MV-4-11 (cell line): ENCODE measurements at places on chromosomes 7 and 10.

DNA sequence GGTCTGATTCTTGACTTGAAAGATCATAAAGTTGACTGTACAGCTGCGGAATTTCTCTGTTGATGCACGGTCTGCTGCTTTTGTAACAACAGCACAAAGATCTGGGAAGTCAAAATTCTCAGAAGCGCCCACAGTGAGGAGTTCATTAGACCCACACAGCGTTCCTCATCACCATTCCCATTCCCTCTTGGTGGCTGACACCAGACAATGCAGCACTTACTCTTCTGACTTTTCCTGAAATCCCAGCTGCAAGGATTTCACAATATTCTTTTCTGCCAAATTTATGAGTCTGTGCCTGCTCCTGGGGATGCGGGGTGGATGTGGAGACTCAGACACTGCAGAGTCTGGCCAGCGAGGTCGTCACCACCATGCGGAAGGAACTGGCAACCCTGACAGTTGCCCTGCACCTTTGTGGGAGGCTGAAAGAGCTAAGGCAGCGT is 233.9 kb downstream of the FANK1 start:
- DNase-seq: no peak

- DNase-seq: no peak
These were observed 41.3 kb upstream of the ARL4A start for GRCh38 chr7:12646139-12646538.

- no peak for DNase-seq
These were observed 104.3 kb downstream of the MARCHF5 start for GRCh38 chr10:92395271-92395670.

- no peak for DNase-seq
These were observed 579.2 kb upstream of the MGMT start for GRCh38 chr10:128887856-128888255.

DNA sequence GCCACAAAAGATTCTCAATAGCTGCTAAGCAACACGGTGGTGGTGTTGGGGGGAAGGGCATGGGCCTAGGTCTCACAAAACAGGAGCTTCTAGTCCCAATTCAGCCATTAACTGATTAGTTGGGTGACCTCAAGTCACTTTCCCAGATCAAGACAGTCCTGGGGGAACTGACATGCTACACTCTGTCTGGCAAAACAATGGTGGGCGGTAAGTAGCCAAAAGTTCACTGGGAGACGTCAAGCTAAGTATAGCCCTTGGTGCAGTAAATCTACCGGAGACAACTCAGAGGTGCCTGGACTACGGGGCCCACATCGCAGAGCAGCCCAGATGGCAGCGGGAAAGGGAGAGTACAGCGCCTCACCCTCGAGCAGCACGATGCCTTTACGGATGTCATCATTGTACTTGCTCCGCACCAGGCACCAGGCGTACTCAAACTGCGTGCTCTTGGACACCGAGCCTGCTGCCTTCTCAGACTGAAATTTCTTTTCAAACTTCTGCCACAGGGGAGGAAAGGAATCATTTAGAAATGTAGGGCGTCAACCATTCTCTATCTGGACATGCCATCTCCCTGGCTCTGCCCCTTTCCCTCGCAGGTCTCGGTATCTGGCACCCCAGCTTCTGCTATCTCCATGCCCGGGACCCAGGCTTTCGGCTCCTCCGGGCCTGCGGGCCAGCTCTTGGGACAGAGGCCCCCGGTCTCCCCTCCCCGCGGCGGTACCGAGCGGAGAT is 1.1 kb downstream of the FIS1 start:
- peak; percentile 30 for DNase-seq

GRCh38 chr10:58517491-58518355 is 5.1 kb downstream of the BICC1 start:
- DNase-seq: no peak

GRCh38 chr10:117454502-117454901 is 79.3 kb upstream of the PDZD8 start:
- peak; percentile 77 for DNase-seq

DNA sequence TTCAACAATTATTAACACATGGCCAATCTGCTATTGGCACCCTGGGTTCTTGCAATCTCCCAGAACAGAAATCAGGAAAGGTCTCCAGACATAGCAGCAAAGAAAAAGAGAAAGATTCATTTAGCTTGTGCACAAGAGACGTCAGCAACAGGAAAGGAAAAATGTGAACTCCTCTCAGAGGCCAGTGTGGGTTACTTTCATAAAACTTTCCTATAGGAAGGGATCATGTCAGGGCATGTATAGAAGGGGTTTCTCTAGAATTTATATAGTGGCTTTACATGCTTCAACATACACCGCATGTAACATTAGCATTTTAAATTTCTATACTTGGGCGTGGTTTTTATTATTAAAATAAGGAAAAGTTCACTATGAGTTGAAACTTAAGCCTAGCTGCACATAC is 725.1 kb downstream of the SORCS1 start:
- no peak for DNase-seq

GRCh38 chr7:55120074-55120473 is 101.3 kb downstream of the EGFR start:
- DNase-seq: no peak

DNA sequence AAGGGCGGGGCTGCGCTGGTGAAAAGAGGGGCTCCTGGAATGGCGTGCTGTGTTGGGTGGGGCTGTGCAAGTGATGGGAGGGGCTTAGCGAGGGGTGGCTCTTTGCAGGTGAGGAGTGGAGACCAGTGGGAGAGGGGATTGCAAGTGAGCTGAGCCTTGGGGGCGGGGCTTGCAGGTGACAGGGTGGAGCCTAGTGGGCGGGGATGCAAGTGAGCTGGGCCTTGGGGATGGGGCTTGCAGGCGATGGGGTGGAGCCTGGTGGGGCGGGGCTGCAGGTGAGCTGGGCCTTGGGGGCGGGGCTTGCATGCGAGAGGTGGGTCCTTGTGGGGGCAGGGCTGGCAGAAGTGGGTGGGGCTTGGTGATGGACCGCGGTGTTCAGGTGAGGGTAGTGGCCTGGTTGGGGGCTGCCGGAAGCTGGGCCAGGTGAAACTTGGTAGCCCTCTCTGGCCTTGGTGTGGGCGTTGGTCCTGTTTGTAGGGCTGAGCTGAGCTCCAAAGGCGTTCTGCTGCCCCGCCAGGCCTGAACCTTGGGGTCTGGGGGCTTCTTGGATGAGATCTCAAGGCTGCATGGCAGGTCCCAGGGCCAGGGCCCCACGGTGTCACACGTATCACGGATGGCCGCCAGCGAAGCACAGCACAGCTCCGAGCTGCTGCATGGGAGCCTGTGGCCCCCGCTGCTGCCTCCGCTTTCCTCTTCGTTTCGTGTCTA is 743 bp upstream of the PITRM1 start:
- DNase-seq: no peak

DNA sequence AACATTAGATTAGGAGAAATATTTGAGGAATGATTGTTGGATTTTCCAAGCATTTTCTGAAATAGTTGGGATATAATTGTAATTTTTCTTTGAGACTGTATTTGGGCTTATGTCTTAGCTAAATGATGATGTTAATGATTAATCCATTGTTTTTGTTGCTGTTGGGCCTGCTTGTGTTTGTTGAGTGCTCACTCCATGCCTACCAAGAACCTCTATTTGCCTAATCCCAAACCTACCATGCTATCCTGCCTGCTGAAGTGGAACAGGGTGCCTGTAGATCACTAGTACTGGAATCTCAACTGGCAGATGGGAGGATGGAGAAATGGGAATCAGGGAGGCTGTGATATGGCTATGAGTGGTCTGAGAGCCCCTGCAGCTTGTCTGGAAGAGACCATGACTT is 565.5 kb downstream of the SORCS3 start:
- no peak for DNase-seq

DNA sequence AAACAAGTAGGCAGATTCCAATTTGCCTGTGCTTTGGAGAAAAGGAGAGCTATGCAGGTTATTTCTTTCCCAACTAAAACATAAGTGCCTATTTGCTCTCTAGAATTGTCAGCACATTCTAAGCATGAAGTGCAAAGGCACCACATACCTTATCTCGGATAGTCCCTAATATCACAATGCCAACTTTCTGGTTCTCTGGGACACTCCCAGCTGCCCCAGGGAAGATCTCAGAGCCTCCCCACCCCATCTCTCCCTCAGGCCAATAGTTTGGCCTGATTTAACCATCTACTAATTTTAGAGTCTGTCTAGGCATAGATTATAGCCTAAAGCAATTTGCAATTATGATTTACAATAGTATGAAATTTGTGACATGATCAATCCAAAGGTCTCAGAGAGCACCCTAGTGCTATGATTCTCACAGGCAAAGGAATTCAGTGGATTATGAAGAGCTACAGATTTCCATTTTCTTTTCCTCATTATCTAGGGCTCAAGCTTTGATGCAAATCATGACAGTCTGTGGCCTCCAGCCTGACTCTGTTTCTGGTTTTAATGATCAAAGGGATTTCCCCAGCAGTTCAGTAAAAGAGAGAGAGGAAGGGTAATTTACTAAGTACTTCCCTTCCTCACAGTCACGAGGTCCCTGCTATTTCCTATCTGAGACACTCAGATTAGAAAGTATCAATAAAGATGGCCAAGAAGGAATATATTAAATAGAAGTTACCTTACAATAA is 29.0 kb upstream of the IL6 start:
- peak; percentile 44 for DNase-seq

- peak; percentile 77 for DNase-seq
These were observed 36.3 kb upstream of the TOMM7 start for GRCh38 chr7:22858640-22859561.

DNA sequence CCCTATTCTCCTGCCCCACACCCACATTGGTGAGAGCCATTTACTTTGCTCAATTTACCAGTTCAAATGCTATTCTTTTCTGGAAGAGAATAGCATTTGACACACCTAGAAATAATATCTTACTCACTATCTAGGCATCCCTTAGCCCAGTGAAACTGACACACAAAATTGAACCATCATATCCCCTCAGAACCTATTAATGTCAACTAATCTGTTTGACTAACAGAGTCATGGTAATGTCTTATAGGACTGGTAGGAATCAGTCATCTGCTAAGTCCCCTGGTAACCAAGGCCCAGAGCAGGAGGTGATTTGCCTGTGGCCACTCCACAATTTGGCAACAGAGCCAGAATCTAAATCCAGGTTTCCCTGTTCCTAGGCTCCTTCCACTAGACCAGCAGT is 63.3 kb downstream of the PPP1R3C start:
- DNase-seq: no peak

- no peak for DNase-seq
These were observed 116.0 kb downstream of the ARID5B start for GRCh38 chr10:62017491-62017870.

- DNase-seq: no peak
These were observed 84.0 kb downstream of the CYTH3 start for GRCh38 chr7:6188389-6188788.

- DNase-seq: no peak
These were observed 42.4 kb downstream of the REEP3 start for GRCh38 chr10:63563623-63564022.

GRCh38 chr10:3480281-3480989 is 304.6 kb downstream of the KLF6 start:
- no peak for DNase-seq

GRCh38 chr10:71598621-71599055 is 120.9 kb downstream of the C10orf105 start:
- no peak for DNase-seq

DNA sequence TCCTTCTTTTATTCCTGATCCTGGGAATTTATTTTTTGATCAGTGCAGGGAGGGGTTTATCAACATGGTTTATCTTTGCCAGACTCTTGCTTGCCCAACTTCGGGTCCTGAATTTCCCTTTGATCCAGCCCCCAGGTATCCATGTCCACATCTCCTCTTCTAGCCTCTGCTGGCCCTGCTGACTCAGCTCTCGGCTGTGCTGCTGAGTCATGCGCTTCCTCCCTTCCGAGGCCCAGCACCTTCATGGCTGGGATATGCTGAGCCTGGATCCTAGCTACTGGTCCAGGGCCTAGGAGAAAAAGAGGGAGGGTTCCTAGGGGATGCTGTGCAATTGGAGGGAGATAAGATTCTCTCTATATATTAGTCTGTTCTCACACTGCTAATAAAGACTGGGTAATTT is 380.7 kb upstream of the SHH start:
- DNase-seq: no peak

DNA sequence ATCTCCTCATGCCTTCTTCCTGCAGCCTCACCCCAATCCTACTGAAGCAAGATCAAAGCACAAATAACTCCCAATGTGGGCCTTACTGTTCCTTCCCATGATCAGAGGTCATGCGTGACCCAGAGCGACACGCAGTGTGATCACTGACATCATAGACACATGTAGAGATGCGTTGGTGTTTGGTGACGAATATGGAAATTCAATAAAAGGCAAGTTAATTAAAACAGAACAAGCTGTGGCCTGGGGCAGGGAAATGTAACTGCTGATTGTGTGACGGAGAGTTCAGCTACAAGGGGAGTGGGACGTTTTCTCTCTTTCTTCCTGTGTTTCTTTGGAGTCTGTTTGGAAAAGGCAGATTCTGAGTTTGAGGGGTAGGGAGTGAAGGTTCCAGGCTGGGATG is 34.8 kb upstream of the CARD11 start:
- DNase-seq: no peak

GRCh38 chr7:48170506-48170905 is 752 bp upstream of the ABCA13 start:
- peak; percentile 85 for DNase-seq

DNA sequence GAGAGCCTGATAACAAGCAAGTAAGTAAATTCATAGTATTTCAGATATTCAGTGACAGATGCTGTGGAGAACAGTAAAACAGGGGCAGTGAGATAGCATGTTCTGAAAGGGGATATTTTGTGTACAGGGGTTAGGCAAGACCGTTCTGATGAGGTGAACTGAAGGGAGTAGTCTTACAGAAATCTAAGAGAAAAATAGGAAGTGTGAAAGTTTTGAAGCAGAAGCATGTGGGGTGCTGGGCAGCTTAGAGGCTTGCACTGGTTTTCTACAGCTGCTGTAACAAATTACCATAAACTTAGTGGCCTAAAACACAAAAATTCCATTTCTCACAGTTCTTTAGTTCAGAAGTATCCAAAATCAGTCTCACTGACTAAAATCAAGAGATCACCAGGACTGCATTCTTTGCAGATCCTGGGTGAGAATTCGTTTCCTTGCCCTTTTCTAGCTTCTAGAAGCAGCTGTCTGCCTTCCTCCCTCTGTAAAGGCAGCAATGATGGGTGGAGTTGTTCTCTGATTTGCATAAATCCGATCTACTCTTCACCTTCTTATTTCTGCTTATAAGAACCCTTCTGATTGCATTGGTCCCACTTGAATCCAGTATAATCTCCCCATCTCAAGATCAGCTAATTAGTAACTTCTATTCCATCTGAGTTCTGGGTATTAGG is 7.5 kb upstream of the KLF14 start:
- DNase-seq: peak; percentile 79

DNA sequence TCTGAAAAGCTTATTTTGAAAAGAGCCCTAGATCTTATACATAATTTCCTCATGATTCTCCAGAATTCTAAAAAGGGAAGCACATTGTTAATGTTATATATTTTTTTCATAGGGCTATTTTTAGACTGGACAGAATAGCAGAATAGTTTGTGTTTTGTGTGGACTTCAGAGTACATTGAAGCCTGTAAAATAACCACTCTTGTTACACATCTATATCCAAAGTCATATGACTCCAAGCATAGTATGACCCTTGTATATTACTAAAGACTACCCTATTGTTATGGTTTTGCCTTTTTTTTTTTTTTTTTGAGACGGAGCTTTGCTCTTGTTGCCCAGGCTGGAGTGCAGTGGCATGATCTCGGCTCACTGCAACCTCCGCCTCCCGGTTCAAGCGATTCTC is 26.1 kb upstream of the FIS1 start:
- DNase-seq: peak; percentile 20

- no peak for DNase-seq
These were observed 123.6 kb downstream of the TCERG1L start for GRCh38 chr10:131187926-131188325.
